Stimulated activated CD4-positive, alpha-beta T cell treated with anti-CD3 and anti-CD28 coated beads, Interleukin-15, amount 100 ng/mL, for 1 hour (primary cell): ENCODE measurements at places on chromosomes 16 and 17.

DNA sequence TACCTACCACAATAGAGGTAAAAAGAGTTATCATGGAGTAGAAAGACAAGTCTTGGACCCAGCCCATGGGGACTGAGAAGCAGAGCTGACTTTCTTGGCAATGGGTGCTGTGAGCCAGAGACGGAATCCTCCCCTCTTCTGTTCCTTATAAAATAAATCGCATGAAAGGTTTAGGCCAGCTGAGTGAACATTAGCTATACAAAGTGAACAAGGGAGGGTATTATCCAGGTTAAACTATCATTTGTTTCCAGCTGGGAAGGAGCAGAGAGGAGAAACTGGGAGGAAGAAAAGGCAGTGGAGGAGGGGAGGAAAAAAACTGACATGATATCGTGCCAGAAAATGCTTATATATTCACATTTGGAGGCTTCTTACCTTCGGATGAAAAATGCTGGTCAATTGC, 13.3 kb upstream of the PAFAH1B1 start:
- DNase-seq = no peak

GRCh38 chr16:87897521-87898505, 28.5 kb upstream of the SLC7A5 start:
- peak; percentile 18 for DNase-seq

GRCh38 chr16:49483251-49483650, 109.6 kb downstream of the C16orf78 start:
- no peak for DNase-seq

GRCh38 chr16:80503107-80503506, 37.7 kb upstream of the DYNLRB2 start:
- no peak for DNase-seq

GRCh38 chr16:20976576-20976975, 76.0 kb downstream of the LYRM1 start:
- no peak for DNase-seq

- DNase-seq = no peak
Observed at GRCh38 chr16:71929048-71929447, 33.7 kb downstream of the IST1 start.
